Fibroblast of skin of abdomen (primary cell): ENCODE measurements at places on chromosomes 5 and 9.

DNA sequence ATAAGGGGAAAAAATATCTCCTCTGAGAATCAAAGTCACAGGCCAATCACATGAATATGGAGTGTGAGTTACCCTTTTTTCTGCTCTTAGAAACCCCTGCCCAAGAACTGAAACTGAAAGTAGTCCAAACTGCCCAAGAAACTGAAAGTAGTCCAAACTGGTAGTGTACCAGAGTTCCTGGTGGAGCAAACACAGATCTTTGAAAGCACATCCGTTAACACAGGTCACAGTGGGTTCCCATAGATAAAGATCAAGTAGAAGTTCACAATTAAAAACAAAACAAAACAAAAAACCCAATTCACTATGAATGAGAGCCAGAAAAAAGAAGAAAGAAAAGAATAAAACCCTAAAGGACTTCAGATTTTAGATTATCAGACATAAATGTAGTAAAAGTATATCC lies 332.4 kb upstream of the EFNA5 start:
- peak; percentile 25 for DNase-seq

GRCh38 chr5:9268226-9268625 lies 277.6 kb downstream of the SEMA5A start:
- DNase-seq: peak; percentile 19

- no peak for DNase-seq
Observed at GRCh38 chr5:67061511-67061910, 135.1 kb downstream of the CD180 start.

DNA sequence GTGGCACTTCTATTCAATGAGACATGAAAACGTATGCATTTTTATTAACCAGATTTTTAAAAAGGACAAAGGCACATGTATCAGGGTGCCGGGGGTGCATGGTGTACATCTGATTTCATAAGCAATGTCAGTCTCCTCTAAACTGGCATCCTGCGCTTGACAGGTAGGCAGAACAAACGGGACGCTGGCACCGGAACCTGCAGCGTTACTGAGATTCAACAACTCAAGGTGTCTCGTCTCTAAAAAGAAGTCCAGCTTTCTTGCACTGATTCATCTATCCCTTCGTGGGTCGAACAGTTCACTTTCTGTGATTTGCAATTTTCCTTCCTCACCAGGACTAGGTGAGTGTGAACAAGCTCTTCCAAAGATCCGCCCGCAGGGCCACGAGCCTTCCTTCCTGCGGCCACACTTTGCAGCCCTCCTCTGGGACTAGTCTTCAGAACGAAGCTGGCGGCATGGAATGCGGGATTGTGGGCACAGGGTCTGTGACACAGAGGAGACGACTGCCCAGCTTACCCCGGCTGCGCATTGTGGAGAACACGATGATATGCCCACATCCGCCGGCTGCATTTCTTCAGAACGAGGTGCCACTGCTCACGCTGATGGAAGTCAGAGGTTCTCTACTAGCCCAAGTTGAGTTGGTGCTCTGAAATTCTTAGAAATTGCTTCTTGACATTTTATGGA lies 7.2 kb downstream of the SLC6A3 start:
- DNase-seq: no peak

GRCh38 chr9:102456562-102456961 lies 538.6 kb upstream of the CYLC2 start:
- DNase-seq: peak; percentile 1

- no peak for DNase-seq
Observed at GRCh38 chr9:37531699-37532098, 44.5 kb downstream of the FBXO10 start.

- peak; percentile 70 for DNase-seq
Observed at GRCh38 chr9:132575005-132575609, 7.3 kb upstream of the BARHL1 start.

DNA sequence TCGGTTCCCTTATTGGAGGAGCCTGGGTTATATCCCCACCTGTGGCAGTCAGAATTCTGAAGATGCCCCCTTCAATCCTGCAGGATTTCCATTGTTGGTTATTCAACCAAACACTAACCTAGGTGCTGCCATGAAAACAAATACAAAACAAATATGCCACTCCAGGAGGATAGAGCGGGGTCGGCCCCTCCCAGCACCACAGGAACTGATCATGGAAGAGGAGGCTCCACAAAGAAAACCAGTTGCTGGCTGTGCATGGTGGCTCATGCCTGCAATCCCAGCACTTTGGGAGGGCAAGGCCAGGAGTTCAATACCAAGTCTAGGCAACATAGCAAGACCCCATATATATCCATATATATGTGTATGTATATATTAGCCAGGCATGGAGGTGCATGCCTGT lies 13.2 kb upstream of the ADGRD2 start:
- DNase-seq: no peak

DNA sequence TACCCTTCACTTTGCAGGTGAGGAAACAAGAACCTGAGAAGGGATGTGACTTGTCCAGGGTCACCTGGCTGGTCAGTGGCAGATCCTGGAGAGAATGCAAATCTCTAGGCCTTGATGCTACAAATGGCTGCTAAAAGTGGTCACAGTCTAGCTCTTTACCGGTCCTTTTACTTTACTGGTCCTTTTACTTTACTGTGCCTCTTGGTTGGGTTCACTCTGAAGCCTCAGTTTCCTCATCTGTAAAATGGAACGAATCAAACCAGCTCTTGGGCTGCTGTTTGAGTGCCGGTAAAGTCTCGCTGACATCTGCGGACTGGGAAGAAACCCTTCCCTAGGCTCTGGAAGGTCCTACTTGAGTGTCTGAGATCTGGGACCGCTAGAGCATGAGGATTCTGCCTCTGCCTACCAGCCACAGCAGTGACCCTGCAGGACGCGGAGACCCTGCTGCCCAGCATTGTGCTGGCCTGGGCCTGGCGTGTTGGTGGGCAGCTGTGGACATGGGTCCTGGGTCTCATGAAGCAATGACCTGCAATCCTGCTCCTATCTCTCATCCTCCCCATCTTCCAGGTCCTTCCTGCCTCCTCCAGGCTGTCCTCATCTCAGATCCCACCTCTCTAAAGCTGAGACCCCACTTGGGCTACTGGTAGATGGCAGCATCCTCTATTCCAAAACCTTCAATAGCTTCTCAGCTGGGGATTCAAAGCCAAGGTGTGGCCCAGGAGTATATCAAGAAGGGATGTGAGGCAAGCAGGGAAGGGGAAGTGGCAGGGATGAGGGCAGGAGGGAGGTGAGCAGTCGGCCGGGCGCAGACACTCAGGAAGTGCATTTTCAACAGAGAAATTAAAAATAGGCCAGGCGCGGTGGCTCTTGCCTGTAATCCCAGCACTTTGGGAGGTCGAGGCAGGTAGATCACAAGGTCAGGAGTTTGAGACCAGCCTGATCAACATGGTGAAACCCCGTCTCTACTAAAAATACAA lies 13.3 kb downstream of the CORO2A start:
- DNase-seq: no peak

DNA sequence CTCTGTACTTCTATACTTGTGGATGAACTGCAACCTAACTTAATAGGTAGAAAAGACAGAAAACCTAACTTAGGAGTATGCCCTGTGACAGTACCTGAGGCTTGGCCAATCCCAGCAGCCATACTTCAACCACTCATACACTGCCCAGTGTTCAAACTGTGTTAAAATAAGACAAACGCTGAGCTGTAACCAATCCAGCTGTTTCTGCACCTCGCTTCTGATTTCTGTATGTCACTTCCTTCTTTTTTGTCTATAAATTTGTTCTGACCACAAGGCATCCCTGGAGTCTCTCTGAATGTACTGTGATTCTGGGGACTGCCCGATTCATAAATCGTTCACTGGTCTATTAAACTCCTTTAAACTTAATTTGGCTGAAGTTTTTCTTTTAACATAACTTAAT lies 41.4 kb downstream of the AUH start:
- no peak for DNase-seq

- peak; percentile 35 for DNase-seq
Observed at GRCh38 chr5:37735649-37736347, 104.0 kb downstream of the GDNF start.

DNA sequence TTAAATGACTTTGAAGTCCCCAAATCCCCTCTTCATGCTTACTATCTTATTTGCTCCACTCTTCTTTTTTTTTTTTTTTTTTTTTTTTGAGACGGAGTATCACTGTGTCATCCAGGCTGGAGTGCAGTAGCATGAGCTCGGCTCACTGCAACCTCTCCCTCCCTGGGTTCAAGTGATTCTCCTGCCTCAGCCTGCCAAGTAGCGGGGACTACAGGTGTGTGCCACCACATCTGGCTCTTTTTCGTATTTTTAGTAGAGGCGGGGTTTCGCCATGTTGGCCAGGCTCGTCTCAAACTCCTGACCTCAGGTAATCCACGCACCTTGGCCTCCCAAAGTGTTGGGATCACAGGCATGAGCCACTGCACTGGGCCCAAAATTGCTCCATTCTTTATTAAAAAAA lies 51.0 kb downstream of the ST8SIA4 start:
- no peak for DNase-seq

DNA sequence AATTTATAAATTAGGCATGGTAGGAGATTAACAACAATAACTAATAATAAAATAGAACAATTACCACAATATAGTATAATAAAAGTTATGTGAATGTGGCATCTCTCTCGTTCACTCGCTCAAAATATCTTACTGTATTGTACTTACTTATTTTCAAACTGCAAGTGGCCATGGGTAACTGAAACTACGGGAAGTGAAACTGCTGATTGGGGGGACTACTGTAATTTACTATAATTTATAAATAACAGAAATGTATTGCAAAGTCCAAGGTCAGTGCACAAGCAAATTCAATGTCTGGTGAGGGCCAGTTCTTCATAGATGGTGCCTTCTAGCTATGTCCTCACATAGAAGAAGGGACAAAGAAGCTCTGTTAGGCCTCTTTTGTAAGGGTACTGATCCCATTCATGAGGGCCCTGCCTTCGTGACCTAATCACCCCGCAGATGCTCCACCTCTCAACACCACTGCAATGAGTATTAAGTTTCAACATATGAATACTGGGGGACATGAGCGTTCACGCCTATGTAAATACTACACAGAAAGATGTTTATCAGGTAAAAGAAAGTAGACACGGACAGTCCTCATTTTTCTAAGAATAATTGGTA lies 39.0 kb downstream of the KCNIP1 start:
- DNase-seq: no peak

- no peak for DNase-seq
Observed at GRCh38 chr9:20144197-20144596, 355.4 kb upstream of the SLC24A2 start.

GRCh38 chr9:98491828-98492227 lies 216.9 kb downstream of the GABBR2 start:
- peak; percentile 74 for DNase-seq

DNA sequence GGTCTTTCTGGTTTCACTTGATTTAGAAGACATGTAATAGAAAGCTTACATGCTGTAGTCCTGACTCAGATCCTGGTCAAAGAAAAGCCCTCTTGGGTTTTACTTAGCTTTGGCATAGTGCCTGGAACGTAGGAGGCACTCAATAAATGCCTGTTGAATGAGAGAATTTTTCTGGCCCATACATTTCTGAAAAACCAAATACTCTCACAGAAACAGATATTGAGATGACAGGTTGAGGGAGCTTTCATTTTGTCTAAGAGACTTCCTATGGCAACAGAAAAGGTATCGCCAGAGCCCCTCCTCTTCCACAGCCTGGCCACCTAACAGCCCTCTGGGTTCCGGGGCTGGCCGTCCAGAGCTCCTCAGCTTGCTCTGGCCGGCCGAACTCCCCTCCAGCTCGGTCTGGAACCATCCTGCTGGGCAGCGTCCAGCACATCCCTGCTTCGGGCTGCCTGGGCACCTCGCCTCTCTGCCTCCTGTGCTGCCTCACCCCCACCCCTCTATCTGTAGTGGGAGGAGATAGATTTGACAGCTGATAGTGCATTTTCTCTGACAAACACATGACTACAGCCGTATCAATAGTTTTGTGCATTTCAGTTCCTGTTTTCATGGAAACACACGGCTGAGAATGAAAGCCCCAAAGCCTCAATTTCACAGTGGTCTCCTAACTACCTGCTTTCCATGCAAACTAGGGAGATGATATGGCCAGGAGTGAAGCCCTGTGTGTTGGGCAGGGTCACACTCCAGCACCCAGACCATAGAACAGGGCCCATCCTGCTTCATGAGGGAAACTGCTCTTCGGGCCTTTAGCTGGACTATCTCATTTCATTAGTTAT lies 1.1 kb downstream of the IL4 start:
- DNase-seq: peak; percentile 97

DNA sequence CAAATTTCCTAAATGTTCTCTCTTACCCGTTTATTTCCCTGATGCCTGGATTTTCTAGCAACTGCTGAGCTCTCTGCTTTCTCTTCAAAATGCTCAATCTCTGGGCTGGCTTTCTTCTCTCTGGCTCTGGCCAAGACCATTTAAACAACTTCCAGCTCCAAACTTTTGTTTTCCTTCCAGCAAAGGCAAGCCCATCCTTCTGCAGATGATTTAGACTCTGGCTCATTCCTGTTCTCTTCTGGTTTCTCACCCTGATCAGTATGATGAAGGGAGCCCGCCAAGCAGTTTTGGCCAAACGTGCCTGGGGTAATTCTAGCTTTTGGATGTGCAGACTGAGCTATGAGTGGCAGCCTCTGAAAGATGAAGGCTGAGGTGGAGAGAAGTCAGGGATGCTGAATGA lies 78.1 kb downstream of the HSPA4 start:
- DNase-seq: no peak

- DNase-seq: no peak
Observed at GRCh38 chr5:5454391-5454790, 31.9 kb downstream of the ICE1 start.

- DNase-seq: no peak
Observed at GRCh38 chr9:127773981-127774380, 4.5 kb downstream of the SH2D3C start.

- no peak for DNase-seq
Observed at GRCh38 chr9:75588808-75589207, 301.7 kb upstream of the PCSK5 start.

DNA sequence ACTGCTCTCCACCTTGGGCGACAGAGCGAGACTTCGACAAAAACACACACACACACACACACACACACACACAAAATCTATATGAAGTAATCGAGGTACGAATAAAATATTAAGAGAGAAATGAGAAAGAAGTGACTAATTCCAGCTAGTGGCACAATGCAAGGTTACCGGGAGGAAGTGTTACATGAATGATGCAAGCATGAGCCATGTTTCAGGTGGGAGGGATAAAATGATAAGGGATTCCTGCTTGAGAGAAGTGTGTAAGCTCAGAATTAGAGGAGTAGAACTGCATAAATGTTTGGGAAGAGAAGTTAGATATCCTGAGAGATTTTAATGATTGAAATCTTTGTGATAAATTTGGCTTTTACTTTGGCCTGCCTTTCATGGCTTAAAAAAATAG lies 18.8 kb downstream of the HAPLN1 start:
- no peak for DNase-seq

DNA sequence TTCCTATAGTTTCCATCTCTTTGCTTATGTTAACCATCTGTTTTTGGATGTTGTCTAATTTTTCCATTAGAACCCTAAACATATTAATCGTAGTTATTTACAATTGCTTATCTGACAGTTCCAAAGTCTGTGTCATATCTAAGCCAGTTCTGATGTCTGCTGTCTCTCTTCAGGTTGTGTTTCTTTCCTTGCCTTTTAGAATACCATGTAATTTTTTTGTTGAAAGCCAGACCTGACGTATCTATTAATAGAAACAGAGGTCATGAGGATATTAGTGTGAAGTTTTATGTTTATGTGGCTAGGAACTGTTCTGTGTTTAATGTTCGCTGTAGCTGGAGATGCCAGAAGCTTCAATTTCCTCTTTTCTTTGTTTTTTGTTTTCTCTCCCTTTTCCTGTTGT lies 52.2 kb downstream of the ZNF618 start:
- DNase-seq: no peak

GRCh38 chr5:16573401-16573800 lies 43.4 kb downstream of the RETREG1 start:
- DNase-seq: no peak
